ENCODE measurements at places on chromosomes 6 and 20.

DNA sequence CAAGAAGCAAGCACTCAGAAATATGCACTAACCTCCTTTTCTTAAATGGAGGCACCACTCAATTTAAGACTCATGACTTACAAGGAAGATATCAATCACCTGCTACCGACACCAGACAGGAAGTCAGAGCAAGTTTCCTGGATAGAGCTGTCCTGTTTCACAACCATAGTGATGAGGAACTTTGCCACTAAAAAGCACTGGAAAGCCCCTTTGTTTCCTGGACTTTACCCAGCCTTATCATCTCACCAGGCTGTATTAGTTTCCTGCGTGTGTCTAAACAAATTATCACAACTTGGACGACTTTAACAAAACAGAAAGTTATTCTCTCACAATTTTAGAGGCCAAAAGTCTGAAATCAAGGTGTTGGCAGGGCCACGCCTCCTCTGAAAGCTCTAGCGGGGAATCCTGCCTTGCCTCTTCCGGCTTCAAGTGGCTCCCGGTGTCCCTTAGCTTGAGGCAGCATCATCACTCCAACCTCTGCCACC is 253.8 kb upstream of the STXBP5 start:
- peak; percentile 2 for DNase-seq

DNA sequence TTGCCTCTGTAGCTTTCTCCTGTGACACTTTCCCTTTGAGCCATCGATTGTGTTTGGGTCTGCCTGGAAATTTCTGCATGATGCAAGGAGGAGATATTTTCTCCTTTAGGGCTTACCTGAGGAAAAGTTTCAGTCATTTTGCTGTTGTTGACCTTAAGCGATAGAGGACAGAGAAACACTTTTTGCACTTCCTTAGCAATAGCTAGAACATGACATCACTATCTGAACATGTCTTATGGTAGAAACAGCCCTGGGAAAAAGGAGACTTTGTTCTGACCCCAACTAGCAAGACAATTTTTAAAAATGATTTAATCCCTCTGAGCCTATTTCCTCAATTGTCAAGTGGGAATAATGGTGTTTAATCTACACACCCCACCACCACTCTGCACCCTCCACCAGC is 9.7 kb upstream of the FILIP1 start:
- DNase-seq: no peak

GRCh38 chr6:35775031-35775430 is 1.4 kb upstream of the CLPSL2 start:
- DNase-seq: no peak

DNA sequence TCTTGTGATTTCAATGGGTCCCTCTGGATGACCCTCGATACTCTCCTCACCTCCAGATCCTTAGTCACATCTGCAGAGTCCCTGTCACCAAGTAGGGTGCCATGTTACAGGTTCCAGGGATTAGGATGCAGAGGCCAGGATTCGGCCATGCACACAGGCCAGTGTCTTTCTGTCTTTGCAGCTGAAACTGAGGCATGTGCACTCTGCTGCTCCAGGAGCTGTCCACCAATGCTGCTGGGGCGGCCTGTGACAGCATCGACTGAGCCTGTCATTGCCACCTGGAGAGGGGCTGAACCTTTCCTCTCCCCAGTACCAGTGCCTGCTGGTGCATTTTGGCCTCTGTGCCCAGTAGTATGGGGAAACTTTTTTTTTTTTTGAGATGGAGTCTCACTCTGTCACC is 4.4 kb upstream of the RBM38 start:
- DNase-seq: no peak

DNA sequence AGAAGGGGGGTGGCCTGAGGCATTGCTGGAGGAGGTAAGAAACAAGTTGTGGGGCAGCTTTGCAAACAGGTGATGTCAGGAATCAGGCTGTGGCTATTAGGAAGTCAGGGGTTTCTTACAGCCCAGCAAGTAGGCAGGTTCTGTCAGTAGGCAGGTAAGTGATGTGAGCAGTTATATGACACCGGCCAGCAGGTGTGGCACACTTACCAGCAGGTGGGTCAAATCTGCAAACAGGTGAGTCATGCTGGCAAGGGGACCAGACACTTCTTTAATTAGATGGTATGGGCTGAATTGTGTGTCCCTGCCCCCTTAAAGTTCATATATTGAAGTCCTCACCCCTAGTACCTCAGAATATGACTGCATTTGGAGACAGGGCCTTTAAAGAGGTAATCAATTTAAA is 16.4 kb upstream of the ENPP4 start:
- DNase-seq: no peak

DNA sequence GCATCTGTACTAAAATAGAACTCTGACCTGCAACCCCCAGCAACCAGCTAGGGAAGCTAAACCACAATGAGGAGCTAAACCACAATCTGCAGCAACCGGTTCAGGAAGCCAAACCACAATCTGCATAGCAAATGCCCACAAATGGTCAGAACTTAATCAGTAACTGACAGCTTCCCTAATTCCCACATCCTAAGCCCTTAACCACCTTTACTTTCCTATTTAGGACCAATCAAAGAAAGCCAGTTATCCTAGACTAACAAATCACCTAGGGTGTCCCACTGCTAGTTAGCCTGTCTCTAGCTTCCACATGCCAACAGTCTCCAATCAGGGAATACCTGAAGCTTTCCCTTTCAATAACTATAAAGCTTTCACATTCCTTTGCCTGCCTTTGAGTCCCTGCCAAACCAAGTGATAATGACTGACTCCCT is 424.6 kb upstream of the PTCHD4 start:
- no peak for DNase-seq

DNA sequence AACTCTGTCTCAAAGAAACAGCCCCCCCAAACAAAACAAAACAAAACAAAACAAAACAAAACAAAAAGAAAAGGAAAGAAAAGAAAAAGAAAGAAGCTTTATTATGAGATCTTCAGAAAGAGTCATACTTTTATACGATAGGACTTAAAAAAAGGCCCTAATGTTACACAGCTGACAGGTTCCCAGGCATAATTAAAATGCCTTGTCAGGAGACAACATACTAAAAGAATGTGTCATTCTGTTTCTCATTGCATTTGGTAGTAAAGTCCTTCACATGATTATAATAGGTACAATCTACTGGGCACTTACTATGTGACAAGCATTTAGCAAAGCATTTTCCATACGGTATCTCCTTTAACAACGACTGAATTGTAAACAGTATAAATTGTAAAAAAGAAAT is 36.4 kb upstream of the RPN2 start:
- no peak for DNase-seq

GRCh38 chr20:57038608-57039440 is 227.6 kb downstream of the BMP7 start:
- DNase-seq: no peak

- no peak for DNase-seq
These were observed 2.6 kb downstream of the COL19A1 start for GRCh38 chr6:69868961-69869360.

GRCh38 chr20:18847226-18847755 is 33.7 kb downstream of the SCP2D1 start:
- DNase-seq: no peak

- no peak for DNase-seq
These were observed 82.9 kb downstream of the RPP40 start for GRCh38 chr6:4920914-4921410.

DNA sequence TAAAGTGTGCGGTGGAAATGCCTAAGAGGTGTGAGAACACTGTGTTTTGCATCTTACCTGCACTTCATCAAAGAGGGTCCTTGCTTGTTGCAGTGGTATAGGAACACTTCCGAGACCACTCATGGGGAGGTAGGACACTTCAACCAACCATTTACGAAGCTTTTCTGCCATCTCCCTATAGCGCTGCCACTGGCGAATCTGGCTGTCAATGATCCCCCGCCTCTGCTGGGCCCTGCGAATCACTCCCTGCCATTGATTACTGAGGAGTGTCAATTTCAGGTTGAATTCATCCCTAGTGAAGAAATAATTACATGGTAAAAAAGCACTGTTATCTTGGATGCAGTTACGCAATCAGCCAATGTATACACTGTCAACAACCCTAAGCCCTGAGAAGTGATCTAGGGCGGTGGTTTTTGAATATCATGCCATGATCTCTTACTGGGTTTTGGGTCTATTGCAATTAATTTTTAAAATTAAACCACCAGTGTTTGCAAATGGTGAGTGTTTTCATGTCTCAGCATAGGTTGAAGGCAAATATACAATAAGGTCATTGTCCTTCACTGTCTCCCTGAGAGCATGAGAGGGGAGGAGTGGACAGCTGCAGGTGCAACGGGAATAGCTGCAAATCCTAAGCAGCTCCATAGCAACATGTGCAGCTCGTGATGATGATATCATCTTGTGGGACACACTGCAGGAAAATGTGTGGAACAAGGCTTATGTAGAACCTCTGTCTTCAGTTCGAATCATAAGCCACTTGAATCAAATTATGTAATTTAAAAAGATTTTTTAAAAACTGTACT is 400.6 kb downstream of the ESR1 start:
- no peak for DNase-seq

GRCh38 chr6:43129434-43130194 is 41.5 kb upstream of the SRF start:
- DNase-seq: peak; percentile 14

DNA sequence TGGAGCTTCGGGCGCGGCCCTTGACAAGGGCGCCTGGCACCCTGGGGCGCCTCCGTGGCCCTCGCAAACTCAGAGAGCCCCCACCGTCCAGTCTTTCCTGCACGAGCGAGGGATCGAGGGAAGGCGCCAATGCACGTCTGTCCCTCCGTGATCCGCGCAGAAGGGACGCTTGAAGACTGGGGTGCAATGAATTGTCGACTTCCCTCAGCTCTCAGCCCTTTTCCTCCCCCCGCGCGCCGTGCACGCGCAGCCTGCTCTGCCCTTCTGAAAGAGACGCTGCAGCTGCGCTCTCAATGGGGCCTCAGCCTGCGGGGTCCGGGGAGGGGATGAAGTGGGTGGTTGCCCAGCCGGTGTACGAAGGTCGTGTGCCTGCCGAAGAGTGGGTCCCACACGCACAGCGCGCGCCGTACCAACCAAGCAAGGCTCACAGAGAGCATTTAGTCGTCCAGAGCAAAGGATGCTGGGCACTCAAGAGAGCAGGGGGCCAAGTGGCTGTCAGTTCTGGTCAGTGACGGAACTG is 5.5 kb upstream of the SOX4 start:
- DNase-seq: no peak

DNA sequence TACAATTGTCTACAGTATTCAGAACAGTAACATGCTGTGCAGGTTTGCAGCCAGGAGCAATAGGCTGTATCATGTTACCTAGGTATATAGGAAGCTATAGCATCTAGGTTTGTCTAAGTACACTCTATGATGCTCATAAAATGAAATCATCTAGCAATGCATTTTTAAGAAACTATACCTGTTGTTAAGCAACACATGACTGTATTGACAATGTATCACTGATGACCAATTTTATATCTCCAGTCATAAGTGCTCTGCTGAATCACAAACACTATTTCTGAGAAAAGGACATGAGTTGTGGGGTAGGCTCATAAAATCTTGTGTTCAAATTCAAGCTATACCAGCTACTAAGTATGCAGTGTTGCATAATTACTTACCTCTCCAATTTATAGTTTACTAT is 501.3 kb downstream of the CD109 start:
- DNase-seq: no peak

GRCh38 chr6:29907637-29908340 is 34.5 kb upstream of the HLA-A start:
- DNase-seq: no peak

DNA sequence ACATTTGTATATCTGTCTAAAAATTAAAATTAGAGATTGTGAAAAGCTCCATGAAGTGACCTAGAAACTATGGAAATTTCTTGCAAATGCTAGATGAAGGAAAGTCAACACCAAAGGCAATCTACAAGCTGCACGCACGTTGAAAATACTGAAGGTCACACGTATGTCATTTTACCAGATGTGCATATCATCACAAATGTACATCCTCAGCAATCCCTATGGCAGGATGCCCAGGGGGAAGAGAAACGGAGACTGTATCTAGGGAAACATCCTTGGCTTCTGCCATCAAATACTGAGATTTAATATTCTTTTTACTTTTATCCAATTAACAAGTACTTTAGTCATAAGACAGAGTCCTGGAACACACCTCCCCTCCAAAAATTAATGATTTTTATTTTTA is 672.0 kb downstream of the RNF144B start:
- DNase-seq: no peak

GRCh38 chr6:23011615-23012014 is 442.2 kb downstream of the HDGFL1 start:
- no peak for DNase-seq

DNA sequence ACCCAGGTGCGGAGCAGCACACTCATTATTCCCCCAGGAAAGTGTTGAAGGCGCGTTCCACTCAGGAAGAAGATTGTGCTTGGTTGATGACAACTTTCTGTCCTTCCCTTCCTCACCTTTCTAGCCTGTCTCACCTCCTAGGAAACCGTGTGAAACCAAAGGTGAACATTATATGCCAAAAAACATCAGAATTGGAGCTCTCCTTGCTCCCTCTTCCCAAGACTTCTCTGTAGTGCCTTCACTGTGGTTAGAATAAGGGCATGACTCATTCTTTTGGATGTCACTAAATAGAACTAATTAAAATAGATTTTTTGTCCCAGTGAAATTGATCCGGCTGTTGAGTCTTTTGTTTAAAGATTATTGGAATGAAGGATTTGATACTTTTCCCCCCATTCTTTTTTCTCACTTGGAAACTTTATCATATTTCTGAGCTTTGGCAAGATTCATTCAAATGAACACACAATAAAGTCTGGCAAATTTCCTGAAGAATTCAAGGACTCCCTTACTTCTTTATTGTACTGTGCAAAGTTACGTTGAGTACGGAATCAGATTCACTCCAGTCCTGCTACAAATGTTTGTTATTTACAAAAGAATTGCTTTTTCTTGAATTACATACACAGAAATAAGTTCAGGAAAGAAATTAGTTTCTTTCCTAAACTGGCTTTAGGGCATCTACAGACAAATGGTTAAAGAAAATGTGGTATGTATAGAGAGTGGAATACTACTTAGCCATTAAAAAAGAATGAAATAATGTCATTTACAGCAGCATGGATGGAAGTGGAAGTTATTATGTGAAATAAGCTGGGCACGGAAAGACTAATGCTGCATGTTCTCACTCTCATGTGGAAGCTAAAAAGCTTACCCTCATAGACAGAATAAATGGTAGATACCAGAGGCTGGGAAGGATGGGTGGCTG is 142.8 kb upstream of the AKAP12 start:
- DNase-seq: no peak

- DNase-seq: no peak
These were observed 44.4 kb downstream of the GOPC start for GRCh38 chr6:117557951-117558350.

DNA sequence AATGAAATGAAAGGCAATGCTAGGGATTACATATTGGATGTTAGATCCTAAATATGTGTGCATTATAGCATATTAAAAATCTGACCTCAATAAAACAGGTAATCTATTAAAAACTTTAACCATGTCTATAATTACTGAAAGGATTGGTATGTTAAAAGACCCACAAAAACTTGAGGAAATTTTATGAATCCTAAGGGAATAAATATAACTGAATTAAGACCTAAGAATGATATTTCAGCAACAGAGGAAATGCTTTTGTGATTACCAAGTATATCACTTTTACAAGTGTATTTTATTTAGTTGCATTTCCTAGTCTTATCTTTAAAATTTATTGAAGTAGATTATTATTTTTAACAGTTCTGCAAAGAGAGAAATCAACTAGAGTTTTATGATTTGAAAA is 571.5 kb downstream of the HDGFL1 start:
- DNase-seq: no peak

- no peak for DNase-seq
These were observed 48.8 kb upstream of the RALY start for GRCh38 chr20:33944914-33945313.
